Activated effector memory CD4-positive, alpha-beta T cell treated with Interleukin-2 at 50 U/mL for 16 hours (primary cell): ENCODE measurements at places on chromosomes 5 and 9.

DNA sequence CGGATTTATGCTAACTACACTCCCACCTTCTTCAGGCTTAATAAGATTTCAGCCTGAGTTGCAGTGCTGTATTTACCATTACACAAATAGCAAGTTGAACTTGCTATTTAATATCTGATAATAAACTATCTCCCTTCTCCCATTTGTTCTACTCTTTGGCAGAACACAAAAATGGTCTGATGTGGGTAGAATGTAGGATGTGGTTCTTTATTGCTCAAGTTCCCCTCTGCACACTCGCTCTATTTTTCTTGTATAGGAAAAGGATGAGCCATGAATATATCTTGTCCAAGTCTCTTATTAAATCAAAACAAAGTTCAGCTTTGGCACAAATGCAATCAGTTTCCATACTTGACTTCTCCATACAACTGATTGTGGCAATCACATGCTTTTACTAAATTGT is 37.2 kb upstream of the KIF2A start:
- DNase-seq: no peak

- DNase-seq: no peak
These were observed 35.4 kb downstream of the SNX30 start for GRCh38 chr9:112785986-112786385.

GRCh38 chr5:127358740-127359139 is 68.1 kb downstream of the MEGF10 start:
- no peak for DNase-seq

- DNase-seq: no peak
These were observed 58.9 kb downstream of the AUH start for GRCh38 chr9:91302831-91303230.

DNA sequence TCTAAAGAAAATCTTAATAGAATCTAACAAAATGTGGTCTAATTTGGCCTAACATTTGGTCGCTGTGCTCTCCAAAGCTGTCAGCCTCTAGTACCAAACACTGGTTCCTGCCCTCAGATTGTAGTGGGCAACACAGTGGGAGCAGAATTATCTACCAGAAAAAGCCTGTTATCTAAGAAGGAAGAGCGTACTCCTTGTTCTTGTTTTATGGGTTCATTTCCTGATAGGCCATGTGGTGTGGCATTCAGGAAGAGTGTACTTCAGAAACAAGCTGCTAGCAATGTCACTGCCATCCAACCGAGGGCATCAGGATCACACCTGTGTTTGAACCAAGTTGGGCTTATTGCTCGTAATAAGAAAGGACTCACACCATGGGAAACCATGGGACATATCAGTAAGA is 487.9 kb upstream of the DAP start:
- DNase-seq: no peak

DNA sequence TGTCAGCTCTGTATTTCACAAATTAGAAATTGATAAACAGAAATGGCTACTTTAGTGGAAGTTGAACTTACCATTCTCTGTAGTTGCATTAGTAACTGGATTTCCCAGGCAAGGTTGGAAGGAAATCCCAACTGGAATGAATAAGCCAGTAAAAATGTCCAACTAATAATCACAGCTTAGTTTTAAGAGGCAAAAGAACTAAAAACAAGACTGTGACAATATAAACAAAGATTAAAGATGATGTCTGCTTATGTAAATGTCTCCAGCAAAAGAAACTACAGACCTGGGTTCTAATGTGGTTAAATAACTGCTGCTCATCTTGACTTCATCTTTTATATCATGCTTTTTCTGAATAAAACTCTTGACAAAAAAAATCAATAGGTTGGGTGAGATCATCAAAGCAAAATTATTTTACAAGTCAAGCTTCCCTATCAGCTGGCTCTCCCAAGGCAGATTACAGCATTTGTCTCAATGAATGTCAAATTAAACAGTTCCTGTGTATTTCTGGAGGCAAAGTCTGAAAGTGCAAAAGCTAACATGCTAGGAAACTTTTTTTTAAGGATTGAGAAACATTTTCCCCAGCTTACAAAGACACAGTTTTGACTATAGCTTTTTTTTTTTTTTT is 62.3 kb upstream of the HMHB1 start:
- no peak for DNase-seq

DNA sequence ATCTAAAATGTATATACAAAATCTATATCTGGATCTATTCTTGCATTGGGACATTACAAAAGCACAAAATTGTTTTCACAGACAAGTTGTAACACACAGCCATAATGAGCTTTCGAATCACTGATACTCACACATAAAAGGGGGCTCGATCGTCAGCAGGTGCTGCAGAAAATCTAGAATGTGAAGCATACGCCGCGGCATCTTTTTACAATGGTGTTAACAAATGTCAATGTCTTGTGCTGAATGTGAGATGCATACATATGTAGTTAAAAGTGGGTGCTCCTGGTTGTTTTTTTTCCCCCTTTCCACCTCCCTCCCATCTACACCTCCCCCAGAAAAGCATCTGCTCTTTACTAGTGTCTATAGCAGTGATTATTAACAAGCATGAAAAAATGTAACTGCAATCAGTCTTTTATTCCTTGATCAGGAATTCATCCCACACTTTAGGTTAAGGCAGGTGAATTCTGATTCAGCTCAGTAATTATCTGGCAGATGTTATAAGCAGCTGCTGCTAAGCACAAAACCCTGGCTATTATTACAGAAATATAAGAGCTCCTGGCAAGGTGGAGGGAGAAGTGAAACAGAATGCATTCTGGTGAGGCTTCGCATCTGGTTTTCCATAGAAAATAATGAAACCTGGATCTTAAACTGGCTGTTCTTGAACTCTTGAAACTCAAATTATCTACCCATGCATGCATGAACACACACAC is 114.1 kb downstream of the MPDZ start:
- no peak for DNase-seq

GRCh38 chr9:3746296-3747275 is 220.8 kb upstream of the RFX3 start:
- no peak for DNase-seq

DNA sequence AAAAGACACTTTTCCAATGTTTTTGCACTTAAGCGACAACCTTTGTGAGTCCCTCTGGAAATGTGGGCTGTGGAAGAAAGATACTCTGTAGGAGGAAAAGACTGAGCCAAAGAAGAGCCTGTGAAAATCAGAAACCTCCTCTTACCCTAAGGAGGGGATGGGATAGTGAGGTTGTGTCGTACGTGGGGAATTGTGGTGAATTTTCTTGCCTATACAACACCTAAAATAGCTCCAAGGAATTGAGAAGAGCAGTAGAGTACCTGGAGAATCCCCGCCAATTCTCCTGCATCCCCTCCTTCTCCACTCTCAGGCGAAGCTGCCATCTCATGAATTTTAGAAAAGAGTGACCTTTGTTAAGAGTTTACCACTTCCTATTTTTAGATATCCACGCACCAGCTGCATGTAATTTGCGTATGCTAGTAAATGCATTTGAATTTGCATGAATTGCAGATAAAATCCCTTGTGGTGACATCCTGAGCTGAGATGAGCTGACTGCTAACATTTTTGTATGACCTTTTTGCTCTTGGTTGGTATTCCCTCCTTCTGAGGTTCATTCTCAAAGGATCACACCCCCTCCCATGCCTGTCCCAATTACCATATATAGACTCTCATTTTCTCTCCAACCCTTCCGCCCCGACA is 147.2 kb downstream of the PCSK5 start:
- DNase-seq: no peak

GRCh38 chr5:62283861-62284260 is 22.1 kb upstream of the KIF2A start:
- DNase-seq: no peak

DNA sequence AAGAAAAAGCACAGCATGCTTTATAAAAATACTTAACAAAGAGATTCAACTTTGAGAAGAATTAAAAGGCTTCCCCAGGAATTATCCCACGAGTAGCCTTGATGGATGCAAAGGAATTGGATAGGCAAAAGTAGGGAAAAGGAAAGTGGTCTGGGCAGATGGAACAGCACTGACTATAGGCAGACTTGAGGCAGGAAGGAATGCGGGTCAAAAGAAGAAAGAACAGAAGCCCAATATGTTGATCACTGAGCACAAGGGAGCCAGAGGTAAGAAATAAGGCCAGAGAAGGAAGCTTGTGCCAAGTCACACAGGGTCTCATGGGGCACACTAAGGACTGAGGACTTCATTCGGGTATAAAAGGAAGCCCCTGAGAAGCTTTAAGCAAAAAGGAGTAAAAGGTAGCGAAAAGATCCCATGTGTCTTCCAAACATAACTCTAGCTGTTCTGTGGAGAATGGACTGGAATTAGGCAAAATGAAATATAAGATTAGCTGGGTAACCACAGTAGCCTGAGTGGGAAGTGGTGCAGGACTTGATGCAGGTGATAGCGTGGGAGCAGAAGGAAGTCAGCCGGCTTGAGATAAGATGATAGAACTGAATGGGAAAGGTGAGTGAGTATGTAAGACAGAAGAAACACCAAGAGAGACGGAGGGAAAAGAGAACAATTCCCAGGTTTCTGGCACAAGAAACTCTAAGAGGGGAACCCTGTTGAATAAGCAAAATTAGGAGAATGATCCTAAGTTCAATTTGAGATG is 106.6 kb downstream of the DENND1A start:
- DNase-seq: no peak

GRCh38 chr9:93354451-93354850 is 97.0 kb upstream of the FAM120A start:
- DNase-seq: no peak

DNA sequence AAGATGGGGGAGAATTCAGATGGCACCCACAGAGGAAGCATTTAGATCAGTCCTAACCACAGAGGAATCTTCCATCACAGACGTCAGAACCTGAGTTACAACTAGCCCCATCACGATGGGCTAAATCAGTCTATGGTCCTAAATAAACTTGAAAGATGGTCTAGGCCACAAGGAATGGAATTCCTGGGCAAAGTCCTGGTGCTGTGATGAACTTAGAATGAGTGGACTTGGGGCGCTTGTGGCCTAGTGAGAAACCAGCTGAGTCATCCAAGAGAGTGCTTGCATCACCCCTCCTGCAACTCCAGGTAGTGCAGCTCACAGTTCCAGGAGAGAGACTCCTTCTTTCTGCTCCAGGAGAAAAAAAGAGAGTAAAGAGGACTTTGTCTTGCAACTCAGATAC is 722.9 kb upstream of the RGMB start:
- no peak for DNase-seq

DNA sequence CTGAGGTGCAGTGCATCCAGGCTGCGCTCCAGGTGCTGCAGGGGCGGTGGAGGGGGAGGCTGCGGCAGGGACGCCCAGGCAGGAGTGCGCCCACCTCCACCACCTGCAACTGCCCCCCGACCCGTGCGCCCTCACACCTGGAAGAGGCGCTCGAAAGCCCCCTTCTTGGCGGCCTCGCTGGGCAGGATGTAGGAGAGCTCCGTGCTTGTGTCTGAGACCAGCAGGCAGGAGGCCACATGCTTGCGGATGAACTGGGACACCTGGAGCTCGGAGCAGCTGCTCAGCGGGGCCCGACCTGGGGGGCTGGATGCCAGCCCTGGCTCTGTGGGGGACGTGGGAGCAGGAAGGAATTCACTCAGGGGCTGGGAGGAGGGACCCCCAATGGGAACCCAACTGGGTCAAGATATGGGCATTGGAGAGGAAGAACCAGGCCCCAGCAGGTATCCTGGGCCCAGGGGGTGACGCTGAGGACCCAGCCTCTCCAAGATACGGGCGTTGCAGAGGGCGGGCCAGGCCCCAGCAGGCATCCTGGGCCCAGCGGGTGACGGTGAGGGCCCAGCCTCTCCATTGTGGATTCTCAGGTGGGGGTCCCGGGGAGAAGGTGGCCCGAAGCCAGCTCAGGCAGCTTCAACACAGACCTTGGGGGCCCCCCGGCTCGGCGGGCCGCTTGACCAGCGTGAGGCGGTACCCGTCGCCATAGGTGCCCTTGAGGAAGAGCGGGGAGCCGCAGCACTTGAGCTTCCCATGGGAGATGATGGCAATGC is 13.1 kb downstream of the ABCA2 start:
- no peak for DNase-seq

DNA sequence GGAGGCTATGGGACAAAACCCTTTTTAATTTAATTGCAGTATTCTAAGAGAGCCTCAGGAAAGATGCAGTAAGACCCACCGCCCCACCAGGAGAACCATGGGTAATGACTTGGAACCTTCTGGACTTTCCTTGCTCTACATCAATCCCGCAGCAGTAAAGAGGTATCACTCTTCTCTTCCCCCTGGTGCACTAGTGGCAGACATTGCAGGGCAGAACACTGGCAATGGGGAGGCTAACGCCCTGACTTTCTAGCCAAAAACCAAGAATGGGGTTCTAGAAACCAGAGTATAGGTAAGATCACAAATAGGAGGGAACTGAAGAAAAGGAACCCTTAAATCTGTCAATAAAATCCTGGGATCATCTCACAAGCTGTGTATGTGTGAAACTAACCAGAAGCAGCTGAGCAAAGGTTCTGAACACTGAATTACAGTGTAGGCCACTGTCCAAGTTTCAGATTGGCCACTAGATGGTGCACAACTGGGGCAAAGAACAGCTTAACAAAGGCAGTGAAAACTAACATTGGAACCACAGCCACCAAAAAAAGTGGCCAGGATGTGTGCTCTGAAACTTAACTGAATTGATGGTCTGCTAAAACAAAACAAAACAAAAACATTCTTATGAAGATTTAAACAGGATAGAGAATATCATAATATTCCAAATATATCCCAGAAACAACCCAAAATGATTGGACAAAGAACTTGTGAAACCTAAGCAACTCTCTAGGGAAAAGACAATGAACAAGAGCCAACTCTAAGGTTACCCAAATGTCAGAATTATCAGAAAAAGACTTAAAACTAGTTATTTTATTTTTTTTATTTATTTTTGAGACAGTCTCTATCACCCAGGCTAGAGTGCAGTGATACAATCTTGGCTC is 6.6 kb upstream of the FAM151B start:
- DNase-seq: no peak

- DNase-seq: no peak
These were observed 25.7 kb downstream of the PUM3 start for GRCh38 chr9:2817999-2818803.

GRCh38 chr9:5817862-5818261 is 15.1 kb downstream of the ERMP1 start:
- no peak for DNase-seq

DNA sequence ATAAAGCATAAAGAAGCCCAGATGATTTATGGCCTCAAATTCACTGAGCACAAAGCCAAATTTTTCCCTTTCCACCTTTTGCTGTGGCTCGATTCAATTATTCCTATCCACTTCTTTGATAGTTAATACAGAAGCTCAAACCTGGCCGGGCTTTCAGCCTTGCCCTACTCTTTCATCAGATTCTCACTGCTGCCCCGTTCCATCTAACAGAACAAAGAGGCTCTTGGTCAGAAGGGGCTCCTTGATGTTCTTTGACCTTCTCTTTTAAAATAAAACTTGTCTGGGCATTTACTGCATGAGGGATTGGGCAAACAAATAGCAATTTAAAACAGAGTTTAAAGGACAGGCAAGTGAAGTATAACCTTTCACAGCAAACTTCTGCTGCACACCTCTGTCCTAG is 9.8 kb downstream of the GRXCR2 start:
- DNase-seq: no peak

- no peak for DNase-seq
These were observed 6.5 kb downstream of the AGXT2 start for GRCh38 chr5:35041261-35041660.

GRCh38 chr5:32574540-32575175 is 10.7 kb upstream of the SUB1 start:
- no peak for DNase-seq
